ENCODE measurements at places on chromosomes 16 and 17.

DNA sequence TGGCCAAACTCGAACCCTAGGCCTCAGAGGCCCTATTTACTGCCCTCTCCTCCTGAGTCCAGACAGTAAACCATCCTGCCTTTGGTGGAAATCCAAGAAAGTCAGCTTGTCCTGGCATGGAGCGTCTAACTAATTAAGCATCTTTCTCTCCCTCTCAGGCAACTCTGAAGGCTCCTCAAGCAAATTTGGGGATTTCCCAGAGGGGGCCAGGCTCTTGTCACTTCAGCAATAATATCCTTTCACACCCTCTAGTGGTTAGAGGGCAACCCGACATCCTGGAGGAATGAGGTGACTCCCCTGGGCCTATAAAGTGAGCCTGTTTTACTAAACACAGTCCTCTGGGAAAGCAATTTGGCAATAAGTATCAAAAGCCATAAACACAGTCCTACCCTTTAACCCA is 60.4 kb downstream of the NOG start:
- no peak for DNase-seq

GRCh38 chr16:89729293-89729692 is 8.0 kb downstream of the ZNF276 start:
- DNase-seq, result no peak

DNA sequence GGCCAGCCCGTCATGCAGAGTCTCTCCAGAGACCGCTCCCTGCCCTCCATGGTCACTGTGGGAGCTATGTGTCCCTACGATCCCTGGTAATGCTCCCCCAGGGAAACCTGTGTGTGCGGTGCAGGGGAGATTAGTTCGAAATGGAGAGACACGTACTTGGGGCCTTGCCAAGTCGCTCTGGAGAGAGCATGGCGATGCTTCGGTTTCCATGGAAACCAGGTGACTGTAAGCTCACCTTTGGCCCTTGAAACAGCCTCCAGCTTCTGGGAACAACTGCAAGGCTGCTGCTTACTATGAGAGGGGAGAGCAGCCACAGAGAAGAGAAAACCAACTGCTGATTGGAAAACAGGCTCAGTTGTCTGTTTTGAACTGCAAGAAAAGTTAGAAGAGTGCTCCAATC is 879.7 kb upstream of the EEF2KMT start:
- no peak for DNase-seq

- no peak for DNase-seq
Measured at GRCh38 chr17:40457964-40458791, 14.9 kb downstream of the IGFBP4 start.

DNA sequence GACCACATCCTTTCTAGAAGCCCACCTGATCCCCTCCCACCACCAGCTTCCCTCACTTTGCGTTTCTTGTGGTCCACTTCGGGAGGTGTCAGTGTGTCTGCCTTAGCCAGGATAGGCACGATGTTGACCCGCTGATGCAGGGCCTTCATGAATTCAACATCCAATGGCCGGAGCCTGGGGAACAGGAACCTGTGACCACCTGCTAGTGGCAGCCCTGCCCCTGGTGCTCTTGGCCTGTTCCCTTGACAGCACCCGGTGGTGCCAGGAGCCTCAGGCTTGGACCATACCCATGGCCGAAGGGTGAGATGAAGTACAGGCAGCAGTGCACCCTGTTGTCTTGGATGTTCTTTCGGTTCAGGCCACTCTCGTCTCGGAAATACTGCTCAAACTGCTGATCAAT is 7.2 kb upstream of the MTMR4 start:
- DNase-seq, result no peak

DNA sequence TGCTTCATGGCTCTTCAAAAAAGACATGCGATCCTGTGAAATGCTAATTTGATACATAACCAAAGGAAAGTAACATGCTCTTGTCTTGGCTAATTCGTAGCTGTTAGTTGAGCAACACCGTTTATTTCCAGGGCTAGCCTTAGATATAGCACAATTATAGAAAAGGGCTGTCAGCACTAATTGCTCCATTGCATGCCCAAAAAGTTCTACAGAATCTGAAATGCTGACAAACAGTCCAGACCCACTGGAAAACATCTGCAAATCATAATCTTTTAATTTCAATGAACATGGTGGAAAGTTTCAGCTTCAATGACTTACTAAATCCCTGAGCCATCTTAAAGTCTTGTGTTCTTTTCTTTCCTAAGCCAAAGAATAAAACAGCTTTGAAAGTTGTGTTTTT is 42.9 kb upstream of the NUDT7 start:
- no peak for DNase-seq

GRCh38 chr17:82787081-82787848 is 35.4 kb downstream of the TBCD start:
- no peak for DNase-seq

DNA sequence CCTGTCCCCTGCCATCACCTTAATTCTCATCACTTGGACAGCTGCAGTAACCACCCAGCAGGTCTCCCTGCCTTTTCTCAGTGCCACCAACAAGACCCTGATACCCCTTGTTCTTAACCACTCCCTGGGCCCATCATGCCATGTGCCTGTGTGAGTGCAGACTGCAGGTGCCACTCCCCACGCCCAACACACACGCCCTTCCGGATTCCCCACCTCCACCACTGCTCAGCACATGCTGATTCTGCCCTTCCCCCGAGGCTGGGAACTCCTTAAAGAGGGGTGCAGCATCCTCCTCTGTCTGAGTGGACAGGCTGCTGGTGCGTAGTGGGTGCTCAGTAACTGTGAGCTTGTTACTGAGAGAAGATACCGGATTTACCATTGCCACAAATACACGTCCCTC is 52.4 kb downstream of the PLD6 start:
- DNase-seq, result no peak

DNA sequence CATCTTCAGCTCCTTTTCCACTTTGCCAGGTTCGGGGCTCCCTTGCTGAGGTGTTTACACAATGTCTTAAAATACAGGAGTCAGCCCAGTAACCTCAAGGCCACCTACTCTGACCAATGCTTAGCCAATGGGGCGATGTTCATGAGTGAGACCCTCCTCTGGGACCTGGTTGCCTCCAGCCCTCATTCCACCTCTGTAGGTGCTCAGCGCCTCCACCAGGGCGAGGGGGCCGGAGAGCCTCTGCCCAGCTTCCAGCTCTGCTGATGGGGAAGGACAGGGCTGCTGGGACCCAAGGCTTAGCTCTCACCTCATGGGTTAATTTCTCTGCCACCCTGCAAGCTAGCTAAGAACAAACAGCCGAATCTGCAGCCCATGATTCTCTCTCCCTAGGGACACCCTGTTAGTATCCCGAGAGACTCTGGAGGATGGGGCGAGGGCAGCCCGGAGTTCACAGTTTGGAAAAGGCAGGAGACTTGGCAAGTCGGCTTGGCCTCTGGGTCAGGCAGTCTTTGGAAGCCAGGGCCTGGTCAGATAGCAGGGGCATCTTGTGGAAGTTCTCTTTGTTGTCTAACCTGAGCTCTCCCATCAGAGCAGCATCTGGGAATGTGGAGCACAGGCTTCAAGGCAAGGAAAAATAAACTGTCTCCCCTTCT is 16.2 kb downstream of the SRCIN1 start:
- no peak for DNase-seq

DNA sequence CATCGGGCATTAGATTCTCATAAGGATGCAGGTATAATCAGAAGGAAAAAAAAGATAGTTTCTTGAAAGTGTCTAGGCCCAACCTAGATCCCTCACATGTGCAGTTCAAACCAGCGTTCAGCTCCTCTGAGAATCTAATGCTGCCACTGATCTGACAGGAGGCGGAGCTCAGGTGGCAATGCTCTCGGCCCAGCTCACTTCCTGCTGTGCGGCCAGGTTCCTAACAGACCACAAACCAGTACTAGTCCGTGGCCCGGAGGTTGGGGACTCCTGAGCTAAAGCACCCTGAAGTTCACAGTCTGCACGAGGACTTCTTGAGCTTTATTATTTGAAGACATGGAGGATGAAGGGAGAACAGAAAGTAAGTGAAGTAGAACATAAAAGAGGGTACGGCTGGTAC is 16.8 kb downstream of the SMCR8 start:
- DNase-seq, result no peak

DNA sequence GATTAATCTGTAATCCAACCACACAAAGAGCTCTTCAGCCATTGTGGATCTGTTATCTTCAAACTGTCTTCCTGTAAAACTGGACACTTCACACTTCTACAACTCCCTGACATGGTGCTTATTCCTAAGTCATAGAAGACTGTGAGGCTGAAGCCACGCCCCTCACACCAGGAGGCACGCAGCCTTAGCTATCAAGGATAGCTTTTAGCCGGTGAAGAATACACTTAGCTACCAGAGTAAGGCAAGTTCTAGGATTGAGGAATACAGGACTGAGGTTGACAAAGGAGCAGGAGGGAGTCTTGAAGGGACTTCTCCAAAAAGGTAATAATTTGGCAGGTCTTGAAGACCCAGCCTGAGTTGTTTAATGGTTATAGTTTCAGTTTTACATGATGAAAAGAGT is 79.8 kb upstream of the GAS7 start:
- DNase-seq, result no peak

GRCh38 chr16:60739737-60740683 is 1296.2 kb downstream of the CDH8 start:
- DNase-seq, result no peak

- no peak for DNase-seq
Measured at GRCh38 chr17:50139950-50140885, 10.3 kb upstream of the SAMD14 start.

- no peak for DNase-seq
Measured at GRCh38 chr16:53053967-53054669, 673 bp upstream of the CHD9 start.

- DNase-seq, result no peak
Measured at GRCh38 chr16:71311553-71312158, 22.5 kb upstream of the CMTR2 start.

- no peak for DNase-seq
Measured at GRCh38 chr16:1757714-1758461, 13.5 kb downstream of the NME3 start.

GRCh38 chr16:59909262-59909661 is 1175.1 kb upstream of the GOT2 start:
- DNase-seq, result no peak

DNA sequence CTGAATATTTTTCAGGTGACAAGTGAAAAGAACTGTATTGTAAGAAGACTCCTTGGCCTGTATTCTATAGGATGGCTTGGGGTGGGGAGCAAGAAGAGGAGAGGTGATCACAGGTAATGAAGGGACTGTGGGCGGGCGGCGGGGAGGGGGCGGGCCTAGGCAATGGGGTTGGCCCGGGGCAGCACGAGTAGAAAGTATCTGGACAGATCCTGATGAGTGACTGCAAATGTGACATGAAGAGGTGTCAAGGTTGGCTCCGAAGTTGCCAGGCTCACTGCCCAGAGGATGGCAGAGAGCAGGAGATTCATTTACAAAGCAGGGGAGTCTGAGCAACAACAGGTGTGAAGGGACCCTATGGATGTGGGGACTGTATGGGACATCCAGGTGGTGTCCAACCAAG is 10.8 kb upstream of the G6PC1 start:
- DNase-seq, result no peak

DNA sequence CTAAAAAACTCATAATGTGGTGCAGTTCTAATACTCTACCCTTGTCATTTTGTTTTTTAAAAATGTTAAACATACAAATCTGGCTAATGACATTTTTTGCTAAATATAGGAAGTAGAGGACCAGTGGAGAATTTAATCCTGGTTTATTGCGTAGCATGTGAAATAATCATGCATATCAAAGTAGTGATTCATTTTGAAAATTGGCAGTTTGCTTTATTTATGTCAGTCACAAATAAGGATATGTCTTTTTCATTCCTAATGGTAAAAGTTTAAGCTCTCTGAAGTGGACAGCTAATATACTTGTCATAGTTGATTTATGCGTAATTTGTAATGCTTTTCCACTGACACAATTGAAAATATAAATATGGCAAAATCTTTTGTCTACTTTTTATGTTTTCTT is 224.2 kb downstream of the BCAS3 start:
- no peak for DNase-seq

GRCh38 chr17:67559381-67559966 is 158.3 kb upstream of the NOL11 start:
- DNase-seq, result no peak

- no peak for DNase-seq
Measured at GRCh38 chr17:61065263-61065773, 334.3 kb upstream of the TBX2 start.

DNA sequence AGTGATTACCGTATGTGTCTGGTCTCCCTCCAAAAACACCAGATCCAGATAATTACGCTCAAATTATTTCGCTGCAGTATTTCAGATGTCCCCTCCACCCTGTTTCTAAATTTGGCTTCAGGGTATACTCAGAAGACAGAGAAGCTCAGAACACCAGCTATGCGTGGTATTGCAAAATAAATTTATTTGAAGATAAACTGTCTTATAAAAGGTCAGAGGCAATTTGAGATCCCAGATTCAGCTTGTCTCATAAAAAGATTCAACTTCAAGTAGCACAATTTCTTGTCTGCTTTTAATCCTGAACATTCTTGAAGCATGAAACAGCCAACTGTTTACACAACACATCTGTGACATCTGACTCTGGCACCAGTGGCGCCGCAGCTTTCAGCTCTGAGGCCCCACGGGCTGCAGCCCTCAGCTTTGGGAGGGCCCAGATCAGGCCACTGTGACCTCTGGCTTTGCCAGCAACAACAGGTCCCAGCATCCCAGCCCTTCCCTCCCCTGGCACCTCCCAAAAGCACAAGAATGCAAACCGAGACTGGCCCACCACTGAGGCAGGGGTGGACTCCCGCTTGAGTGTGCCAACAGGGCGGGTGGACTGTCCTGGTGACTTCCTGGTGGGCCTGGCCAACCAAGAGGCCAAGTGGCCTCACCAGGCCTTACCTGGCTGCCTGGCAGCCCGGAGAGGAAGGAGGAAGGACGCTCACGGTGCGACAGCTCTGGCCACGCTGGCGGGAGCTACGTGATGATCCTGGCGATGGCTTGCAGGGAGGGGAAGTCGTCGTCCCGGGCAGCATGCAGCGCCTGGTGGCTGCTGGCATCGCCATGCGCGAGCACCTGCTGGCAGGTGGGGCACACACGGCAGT is 8.0 kb downstream of the SYNGR3 start:
- DNase-seq, result no peak

GRCh38 chr17:4643676-4644075 is 2.2 kb upstream of the ALOX15 start:
- no peak for DNase-seq

GRCh38 chr17:20173091-20173490 is 163.9 kb downstream of the SPECC1 start:
- no peak for DNase-seq

DNA sequence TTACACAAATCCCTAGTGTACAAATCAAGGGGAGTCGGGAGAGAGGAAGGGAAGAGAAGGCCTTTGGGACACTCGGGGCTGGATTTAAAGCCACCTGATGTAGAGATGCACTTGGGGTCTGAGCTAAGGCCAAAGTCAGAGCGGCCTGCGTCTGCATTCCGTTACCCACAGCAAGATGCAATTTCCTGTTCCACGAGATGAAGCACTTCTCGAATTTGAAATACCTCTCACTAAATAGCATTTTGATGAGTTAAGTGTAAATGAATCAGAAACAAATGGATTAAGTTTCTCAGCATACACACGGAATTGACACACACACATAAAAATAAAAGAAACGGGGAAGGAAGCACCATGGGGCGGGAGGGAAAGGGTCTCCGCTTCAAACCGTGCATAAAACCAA is 386.0 kb downstream of the SOX9 start:
- no peak for DNase-seq

GRCh38 chr16:90012991-90013745 is 6.1 kb downstream of the DBNDD1 start:
- no peak for DNase-seq
